ENCODE measurements at places on chromosomes 13 and 19.
A peak's percentile ranks its signal among the peaks of the same experiment; 100 is the strongest.

DNA sequence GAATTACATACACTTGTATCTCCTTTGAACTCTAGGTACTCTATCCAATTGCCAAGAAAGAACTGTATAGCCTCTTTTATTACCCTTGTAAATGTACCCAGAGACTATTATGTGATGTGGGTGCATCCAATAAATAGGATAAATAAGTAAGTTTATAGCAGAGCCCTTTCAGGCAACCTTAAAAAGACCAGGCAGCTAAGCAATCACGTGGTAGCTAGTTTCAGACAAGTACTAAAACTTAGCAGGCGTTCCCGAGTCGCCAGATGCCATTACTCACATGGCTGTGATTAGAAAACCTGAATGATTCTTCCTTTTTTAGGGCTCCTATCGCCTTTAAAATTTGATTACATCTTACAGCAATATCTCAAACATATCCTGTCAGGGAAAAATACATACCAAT lies 1303.0 kb downstream of the EFNB2 start:
- DNase-seq = no peak

GRCh38 chr19:48943081-48943480 lies 9.6 kb downstream of the DHDH start:
- no peak for DNase-seq

DNA sequence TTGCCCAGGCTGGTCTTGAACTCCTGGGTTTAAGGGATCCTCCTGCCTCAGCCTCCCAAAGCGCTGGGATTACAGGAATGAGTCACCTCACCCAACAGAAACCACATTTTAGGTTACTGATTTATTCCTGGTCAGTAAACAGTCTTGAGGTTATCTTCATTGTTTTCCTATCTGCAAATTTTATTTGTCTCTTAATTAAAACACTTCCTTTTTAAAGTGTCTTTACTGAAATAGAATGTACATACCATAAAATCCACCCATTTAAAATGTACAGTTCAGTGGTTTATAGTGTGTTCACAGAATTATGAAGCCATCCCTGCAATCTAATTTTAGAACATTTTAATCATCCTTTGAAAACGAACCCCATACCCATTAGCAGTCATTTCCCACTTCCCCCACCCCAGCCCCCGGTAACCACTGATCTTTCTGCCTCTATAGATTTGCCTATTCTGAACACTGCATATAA lies 63.0 kb downstream of the MAP4K1 start:
- no peak for DNase-seq

- DNase-seq = peak; percentile 72
Measured at GRCh38 chr19:32976223-32976805, 4.3 kb downstream of the FAAP24 start.

DNA sequence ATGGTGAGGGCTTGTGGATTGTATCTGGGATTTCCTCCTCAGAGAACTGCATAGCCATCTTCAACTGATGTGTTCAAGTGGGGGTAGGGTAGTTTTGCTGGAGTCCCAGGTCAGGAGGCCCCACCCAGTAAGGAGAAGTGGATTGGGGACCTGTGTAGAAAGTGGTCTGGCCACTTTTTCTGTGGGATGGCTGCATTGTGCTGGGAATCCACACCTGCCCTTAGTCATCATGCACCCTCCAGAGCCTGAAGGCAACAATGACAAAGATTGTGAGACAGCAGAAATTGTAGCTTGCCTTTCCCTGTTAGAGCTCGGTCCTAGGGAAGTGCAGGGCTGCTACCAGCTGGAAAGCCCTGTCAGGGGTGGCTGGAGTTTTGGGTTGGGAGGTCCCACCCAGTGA lies 255.4 kb downstream of the NDFIP2 start:
- no peak for DNase-seq

GRCh38 chr13:105572401-105572800 lies 963.1 kb downstream of the EFNB2 start:
- DNase-seq = no peak

GRCh38 chr13:22470075-22470474 lies 710.7 kb upstream of the SGCG start:
- DNase-seq = no peak

DNA sequence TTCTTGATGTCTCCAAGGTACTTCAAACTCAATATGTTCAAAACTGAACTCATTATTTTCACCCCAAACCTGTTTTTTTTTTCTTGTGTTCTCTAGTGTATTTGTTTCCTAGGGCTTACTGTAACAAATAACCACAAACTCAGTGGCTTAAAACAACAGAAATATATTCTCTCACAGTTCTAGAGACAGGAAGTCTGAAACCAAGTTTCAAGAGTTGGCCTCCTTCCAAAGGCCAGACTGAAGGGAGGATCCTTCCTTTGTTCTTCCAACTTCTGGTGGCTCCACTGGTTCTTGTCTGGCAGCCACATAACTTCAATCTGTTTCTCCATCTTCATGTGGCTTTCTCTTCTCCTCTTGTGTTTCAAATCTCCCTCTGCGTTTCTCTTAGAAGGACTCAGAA lies 62.0 kb upstream of the PDCD5 start:
- DNase-seq = no peak

GRCh38 chr19:14735915-14736314 lies 42.4 kb downstream of the ADGRE2 start:
- DNase-seq = no peak

DNA sequence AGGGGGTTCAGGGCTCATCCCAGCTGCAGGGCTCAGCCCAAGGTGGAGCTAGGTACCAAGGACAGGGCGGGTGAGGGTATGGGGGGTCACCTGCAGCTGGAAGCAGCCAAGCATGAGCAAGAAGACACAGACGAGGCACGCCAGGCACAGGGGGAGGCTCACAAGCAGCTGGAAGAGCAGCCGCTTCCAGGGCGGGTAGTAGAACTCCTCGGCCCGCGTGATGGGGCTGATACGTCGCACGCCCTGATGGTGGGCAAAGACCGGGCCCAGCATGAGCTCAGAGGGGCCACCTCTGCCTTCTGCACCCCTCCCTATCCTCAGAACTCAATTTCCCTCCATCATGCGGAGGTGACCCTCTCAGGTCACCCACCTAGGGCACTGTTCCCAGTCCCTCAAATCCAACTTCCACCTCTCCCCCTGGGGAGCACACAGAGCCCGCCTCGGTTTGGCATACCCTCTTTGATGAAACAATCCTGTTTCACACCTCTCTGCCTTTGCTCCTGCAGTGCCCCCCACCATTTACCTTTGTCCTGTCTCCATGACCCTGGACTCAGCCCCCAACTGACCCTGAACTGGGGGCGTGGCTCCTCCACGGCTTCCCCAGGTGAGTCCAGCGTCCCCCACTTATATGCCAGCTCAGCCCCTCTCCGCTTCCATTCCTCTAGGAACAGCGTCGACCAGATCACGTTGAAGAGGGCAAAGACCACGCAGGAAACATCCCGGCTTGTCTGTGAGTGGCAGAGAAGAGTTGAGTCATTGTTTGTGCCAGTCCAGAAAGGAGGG lies 4.2 kb downstream of the ANO8 start:
- DNase-seq = no peak
